Activated effector memory CD4-positive, alpha-beta T cell treated with Interleukin-2 at 50 U/mL for 16 hours (primary cell): ENCODE measurements at places on chromosomes 6 and 20.

DNA sequence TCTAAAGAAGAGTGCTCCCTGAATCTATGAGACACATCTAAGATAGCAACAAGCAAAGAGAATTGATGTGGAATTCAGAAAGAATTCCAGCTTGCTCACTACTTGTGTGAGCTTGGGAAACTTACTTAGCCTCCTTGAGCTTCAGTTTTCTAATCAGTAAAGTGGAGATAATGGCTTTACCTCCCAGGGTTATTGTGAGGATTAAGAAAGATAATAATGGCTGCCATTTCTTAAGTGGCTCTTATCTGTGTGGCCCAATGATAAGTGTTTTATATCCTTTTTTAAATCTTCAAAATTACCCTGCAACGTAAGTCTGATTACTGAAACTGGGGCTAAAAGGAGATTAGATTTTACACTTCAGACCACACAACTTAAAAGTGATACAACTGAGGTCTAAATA lies 418.5 kb downstream of the LMBRD1 start:
- no peak for DNase-seq

- no peak for DNase-seq
Measured at GRCh38 chr6:155314773-155315515, 660 bp upstream of the TFB1M start.

GRCh38 chr6:107801173-107801886 lies 22.8 kb downstream of the SCML4 start:
- no peak for DNase-seq

DNA sequence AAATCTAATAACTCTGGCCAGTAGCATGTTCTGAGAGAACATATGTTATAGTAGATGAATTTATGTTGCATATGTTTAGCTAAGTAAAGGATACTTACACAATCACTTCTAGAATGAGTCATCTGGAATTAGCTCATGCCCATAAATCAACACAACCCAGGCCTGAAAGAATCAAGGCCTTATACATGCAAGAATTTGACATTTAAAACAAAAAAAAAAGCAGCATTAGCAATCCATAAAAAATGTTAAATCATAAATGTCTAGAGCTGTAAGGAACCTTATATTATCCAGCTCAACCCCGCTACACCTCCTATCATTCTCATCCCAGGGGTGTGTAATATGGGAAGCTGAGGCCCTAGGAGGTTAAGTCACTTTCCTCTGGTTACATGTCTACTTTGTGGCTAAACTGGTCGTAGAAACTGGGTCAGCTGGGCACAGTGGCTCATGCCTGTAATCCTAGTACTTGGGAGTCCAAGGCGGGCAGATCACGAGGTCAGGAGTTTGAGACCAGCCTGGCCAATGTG lies 105.2 kb upstream of the CARMIL1 start:
- no peak for DNase-seq

- no peak for DNase-seq
Measured at GRCh38 chr6:88869263-88870020, 94.0 kb downstream of the RNGTT start.

GRCh38 chr6:24847402-24847801 lies 48.7 kb upstream of the ARMH2 start:
- no peak for DNase-seq

- DNase-seq: no peak
Measured at GRCh38 chr6:40336940-40337760, 250.0 kb downstream of the LRFN2 start.

GRCh38 chr20:1876975-1877608 lies 18.1 kb upstream of the SIRPA start:
- DNase-seq: no peak

- DNase-seq: no peak
Measured at GRCh38 chr6:121319112-121319553, 15.1 kb downstream of the TBC1D32 start.

DNA sequence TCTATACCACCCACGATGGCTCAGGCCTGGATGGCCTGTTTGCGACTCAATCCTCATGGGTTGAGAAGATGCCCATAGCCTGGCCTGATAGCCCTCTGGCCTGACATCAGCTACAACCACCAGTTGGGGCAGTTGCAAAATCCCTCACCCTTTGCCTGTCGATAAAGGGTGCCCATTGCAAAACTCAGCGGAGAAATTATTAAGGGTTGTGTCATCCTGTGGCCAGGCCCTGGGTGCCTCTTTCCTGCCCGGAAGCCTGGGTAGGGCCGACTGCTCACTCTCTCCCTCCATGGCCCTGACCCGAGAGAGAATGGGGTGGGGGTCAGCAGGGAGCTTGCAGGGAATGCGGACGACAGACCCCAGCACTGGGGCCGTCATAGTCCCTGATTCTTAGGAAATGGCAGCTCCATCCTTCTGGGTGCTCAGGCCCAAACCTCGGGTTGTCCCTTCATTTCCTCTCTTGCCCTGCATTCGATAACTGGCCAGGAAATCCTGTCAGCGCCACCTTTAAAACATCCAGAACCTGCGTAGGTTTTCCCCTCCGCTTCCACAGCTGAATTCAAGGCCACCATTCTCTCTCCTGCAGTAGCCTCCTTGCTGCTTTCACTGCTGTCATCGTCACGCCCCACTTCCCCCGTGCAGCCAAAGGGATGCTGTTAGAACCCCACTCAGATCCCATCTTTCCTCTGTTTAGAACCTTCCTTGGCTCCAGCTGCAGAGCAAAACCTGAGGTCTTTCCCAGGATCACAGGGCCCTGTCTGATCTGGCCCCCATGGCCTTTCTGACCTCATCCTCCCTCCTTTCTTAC lies 31.1 kb downstream of the CEBPB start:
- DNase-seq: no peak

DNA sequence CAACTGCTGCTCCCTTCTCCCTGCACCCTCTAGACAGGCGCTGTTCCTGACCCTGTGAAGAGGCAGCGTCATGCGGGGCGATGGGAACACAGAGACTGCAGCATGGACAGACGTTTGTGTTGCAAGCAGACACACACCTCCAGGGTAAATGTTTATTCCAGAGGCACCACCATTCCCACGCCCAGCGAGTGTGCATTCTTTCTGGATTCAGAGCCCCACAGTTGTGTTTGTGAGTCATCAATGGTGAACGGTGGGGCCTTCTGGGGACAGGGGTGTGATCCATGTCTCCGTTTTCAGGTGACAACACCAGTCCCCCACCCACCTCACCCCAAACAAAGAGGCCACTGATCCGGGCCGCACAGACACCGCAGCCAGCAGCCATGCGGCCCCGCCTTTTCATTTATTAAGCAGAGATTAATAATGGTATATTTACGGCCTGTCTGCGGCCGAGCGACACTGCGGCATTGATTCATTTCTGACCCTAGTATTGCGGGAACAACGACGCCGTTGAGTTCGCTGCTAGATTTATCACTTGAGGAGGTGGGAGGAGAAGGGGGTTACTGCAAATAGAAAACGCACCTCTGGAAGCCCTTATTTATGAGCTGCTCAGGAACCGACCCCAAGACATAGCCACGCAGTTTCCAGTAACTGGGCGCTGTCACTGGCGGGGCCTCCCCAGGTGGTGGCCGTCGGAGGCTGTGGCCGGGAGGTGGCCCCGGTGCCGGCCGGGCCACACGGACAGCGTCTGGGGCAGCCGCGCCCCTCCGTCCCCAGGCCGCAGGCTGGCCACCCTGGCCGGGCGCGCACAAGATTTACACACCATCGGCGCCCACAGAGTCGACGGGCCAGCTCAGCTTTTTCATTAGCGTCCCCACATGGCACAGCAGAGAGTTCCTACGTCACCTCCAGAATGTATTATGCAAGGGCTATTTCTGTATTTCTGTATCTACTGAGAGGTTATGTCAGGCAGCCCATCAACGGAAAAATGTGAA lies 367.6 kb downstream of the THBS2 start:
- no peak for DNase-seq

- no peak for DNase-seq
Measured at GRCh38 chr20:41320976-41321375, 3.4 kb upstream of the ZHX3 start.

DNA sequence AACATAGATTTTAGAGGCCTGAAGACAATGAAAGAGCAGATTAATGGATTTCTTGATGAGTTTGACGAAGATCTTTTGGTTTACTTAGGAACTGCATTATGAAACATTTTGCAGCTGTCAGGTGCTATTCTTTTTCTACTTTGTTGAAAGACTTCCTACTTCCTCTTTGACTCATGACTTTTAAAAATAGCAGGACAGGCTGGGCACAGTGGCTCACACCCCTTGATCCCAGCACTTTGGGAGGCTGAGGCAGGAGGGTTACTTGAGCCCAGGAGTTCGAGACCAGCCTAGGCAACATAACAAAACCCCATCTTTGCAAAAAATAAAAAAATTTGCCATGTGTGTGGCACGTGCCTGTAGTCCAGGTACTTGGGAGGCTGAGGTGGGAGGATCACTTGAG lies 52.0 kb downstream of the ITCH start:
- DNase-seq: no peak

DNA sequence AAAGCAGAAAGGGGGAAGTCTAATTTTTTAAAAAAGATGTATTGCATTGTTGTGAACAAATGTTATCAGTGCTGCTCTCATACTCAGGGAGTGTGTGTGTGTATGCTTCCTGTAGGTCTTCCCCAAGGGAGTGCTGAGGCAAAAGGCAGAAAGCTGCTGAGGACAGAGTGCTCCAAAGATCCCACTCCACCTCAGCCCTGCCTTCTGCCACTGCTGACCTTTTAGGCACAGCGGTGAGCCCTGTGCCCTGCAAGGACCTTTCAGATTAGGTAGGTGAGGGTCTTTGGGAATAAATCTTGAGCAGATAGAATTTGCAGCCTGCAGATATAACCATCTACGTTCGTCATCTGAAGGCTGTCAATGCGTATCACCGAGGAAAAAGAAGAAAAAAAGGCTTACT lies 756.4 kb upstream of the MMS22L start:
- no peak for DNase-seq

GRCh38 chr20:7232796-7233195 lies 465.3 kb downstream of the BMP2 start:
- DNase-seq: no peak

- no peak for DNase-seq
Measured at GRCh38 chr6:39899554-39900295, 34.5 kb downstream of the MOCS1 start.

GRCh38 chr6:158357570-158358216 lies 45.4 kb downstream of the TULP4 start:
- no peak for DNase-seq

- no peak for DNase-seq
Measured at GRCh38 chr6:133972388-133972787, 19.4 kb downstream of the TBPL1 start.

GRCh38 chr6:144834426-144835038 lies 549.4 kb downstream of the UTRN start:
- DNase-seq: no peak

- DNase-seq: no peak
Measured at GRCh38 chr6:72261554-72261953, 360.3 kb upstream of the KCNQ5 start.

GRCh38 chr20:10622657-10623418 lies 51.0 kb downstream of the JAG1 start:
- DNase-seq: no peak

DNA sequence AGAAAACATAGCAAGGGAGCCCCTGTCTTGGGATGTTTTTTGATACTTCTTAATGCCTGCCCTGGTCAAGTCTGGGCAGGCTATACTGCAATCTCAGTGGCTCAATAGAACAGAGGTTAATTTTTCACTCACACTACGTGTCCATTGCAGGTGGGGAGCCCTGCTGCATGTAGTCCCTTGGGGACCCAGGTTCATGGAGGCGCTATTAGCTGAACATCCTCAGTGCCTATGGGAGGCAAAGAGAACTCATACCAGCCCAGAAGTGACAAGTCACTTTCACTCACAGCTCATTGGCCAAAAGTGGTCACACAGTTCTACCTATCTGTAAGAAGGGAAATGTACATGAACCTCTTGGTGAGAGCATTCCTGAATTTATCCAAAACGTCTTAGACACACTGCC lies 23.2 kb downstream of the CGA start:
- no peak for DNase-seq

DNA sequence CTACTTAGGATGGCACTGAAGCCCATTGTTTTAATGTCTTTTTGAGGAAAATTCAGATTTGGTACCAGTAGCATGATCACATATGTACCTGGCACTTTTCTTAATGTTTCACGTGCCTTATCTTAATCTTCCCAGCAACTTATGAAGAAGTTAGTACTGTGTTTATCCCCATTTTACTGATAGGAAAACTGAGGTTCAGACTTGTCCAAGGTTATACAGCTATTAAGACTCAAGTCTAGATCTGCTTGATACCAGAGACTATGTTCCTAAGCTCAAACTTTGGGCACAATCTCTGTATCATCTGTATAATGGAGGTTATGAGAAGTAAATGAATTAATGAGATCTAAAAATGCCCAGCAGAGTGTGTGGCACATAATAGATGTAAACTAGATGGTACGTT lies 179.7 kb upstream of the SUPT3H start:
- no peak for DNase-seq

DNA sequence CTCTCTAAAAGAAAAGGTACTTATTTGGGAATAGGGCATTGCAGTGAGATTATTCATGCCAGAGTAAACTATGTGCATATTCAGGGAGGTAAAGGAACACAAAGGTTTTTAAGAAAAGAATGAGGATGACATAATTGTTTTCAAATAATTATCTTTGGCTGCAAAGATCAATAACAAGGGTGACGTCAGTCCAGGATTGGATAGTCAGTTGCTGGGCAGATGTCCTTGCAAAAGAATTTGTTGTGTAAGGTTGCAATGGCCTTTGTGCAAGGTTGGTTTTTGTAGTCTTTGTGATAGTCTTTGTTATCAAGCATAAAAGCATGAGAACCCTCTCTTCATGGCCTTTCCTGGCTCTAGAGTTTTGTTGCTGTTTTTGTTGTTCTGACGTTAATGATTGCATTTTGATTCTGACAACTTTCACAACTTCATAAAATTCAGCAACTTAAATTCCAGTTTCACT lies 17.7 kb downstream of the LOC128125822 start:
- DNase-seq: no peak

- no peak for DNase-seq
Measured at GRCh38 chr6:124983383-124984083, 21.3 kb downstream of the RNF217 start.

- no peak for DNase-seq
Measured at GRCh38 chr20:48238781-48239180, 453.5 kb upstream of the SULF2 start.

DNA sequence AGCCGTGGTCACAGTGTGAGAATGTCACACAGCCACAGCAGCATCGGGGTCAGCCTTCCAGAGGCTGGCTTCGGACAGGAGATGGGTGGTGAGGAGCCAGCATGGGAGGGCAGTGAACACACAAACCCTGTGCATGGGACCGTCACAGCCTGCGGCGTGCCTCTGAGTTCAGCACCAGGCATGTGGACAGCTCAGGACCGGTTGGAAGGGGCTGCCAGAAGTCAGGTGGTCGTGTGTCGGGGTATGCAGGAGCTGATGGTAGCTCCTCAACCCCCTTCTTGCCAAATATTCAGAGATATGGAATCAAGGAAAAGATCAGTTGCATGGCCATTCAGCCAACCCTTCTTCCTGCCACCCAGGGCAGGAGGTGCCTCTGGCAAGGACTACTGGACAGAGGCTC lies 28.2 kb downstream of the MYT1 start:
- no peak for DNase-seq

DNA sequence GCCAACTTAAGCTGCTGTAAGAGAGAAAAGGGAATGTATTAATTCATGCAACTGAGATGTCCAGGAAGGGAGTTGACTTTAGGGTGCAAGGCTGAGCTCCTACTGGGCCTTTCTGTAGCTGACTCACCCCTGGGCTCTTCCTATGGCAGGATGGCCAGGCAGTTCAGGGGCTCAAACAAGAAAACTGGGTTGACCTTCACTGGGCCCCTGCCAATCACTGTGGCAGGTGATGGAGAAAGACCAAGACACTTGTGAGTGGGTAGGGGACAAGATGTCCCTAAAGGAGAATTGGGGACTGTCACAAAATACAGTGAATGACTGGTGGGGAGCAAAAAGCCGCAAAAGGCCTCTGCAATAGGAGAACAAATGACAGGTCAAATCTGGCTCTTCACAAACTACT lies 21.5 kb upstream of the RALGAPA2 start:
- DNase-seq: no peak
